Head of caudate nucleus (tissue), 42 donors: ENCODE measurements at places on chromosomes 5 and 9.

GRCh38 chr5:143014017-143014651 lies 244.0 kb downstream of the ARHGAP26 start:
- DNase-seq = no peak

- no peak for DNase-seq
Measured at GRCh38 chr9:92720807-92721535, 43.7 kb downstream of the BICD2 start.

GRCh38 chr5:165370794-165371193 lies 1865.4 kb downstream of the MAT2B start:
- no peak for DNase-seq

DNA sequence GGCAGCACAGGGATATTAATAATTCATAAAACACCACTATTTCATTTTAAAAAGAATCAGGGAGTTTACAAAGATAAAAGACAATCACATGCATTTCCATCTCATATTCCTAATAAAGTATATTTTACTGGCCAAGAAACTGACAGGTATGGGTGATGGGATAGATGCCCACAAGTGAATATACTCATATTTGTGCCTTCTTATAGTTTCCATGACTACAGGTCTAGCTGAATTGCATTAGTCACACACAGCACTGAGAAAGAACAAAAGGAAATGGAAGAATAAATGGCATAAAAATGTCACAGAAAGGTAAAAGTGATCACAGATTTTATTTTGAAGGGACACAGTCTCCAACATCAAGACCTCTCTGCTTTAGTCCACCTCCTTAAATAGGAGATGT lies 193.5 kb downstream of the PLK2 start:
- no peak for DNase-seq

GRCh38 chr9:114504341-114505186 lies 709 bp downstream of the WHRN start:
- DNase-seq = peak; percentile 66
